Globus pallidus (tissue), 1 donor: ENCODE measurements at places on chromosomes 16 and 17.

GRCh38 chr16:4870138-4870671 lies 22.9 kb downstream of the UBN1 start:
- DNase-seq, result peak; percentile 30

DNA sequence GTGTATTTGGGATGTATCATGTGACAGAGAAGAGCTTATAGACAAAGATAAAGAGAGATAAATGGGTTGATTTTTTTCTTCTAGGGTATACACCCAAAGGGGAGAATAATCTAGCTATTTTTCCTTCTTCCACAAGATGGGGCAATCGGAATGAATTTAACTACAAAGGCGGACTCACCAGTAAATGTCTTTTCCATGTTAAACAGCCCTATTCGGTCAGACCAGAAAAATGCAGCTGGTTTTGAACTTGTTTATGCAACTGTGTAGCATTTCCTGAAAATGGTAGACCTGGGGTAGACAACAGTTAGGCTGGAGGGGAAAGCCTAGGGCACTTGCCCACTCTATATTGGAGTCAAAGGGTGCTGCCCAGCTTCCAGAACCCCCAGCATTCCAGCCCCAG lies 477.1 kb downstream of the TOX3 start:
- DNase-seq, result peak; percentile 76

DNA sequence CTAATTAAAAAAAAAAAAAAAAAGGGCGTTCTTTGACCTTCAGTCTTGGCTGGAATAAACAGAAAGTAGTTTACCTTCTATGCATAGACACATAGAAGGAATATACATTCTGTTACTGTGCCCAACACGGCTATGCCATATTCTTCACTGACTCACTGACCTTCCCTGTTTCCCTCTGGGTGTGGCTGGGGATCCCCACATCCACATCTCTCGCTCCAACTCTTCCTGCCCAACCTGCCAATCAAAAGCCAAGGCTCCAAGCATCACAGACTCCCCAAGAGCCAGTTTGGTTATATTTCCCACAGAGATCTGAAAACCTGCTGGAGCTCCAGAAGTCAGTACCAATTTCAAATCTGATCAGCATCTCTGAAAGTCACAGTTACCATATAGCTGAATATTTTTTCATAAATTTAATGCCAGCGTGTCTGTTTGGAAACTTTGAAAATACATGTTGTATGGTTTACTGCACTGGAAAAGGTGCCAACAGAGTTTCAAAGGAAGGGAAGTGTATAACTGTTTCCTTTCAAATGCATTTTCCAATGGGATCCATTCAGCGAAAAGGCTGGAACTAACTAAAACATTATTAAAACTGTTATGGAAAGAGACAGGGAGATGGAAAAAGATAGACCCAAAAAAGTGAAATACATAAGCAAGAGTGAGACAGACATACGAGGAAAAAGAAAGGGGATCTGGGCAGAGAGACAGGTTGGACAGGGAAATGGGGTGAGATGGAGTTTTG lies 91.8 kb downstream of the SMG6 start:
- DNase-seq, result no peak

- no peak for DNase-seq
Measured at GRCh38 chr16:84675884-84676283, 23.9 kb upstream of the USP10 start.

GRCh38 chr16:54546521-54546920 lies 259.9 kb upstream of the IRX3 start:
- DNase-seq, result peak; percentile 0

GRCh38 chr16:51651061-51651466 lies 500.0 kb upstream of the SALL1 start:
- peak; percentile 31 for DNase-seq

DNA sequence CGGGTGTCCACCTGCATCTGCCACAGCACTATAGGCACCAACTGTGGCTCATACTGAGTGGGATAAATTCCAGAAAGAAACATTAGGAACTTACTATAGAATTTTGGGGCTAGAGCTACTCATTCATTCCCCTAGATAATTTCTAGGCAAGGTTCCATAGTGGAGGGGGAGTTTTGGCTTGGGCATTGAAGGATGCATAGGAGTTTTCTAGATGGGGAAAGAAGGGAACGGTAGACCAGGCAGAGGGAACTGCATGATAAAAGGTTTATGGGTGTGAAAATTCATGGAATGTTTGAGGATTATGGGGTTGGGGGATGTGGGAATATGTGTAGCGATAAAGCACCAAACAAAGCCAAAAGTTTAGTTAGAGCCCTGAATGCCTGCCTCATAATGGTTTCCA lies 35.5 kb downstream of the IL4R start:
- no peak for DNase-seq

DNA sequence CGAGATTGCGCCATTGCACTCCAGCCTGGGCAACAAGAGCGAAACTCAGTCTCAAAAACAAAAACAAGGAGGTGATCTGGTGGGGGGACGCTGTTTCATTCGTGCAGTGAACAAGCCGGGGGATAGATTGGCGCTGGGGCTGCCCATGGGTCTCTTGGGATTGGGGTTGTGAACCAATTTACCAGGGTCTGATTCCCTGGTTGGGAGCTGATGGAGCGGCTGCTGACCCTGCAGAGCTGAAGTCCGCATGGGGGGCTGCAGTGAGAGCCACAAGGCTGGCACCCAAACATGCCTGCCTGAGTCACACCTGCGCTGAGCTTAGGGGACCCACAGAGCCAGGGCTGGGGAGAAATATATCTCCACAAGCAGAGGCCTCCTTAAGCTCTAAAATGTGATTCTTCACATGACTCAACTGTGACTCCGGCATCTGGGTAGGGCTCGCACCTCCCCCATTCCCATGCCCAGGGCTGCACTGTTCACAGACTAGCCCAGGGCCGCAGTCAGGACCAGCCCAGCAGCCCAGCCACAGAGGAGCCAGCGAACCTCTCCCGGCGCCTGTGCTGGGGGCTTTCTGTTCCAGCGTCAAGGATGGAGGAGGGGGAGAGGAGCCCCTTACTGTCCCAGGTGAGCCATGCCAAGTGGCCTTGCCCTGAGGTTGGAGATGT lies 5.0 kb downstream of the TSPAN10 start:
- no peak for DNase-seq

- no peak for DNase-seq
Measured at GRCh38 chr16:75096656-75097055, 19.9 kb downstream of the LDHD start.
